ENCODE measurements at places on chromosomes 5 and 9. TPM values are rescaled to one million over a fixed set of nuclear protein-coding genes. Genes with fewer than 3 reads are reported as not detected.

The PKD2L2 gene
- not detected for total RNA-seq

The ADAMTS19 gene
- total RNA-seq, result not detected

The NUDCD2 gene
- 6.5 TPM for total RNA-seq

The CCL28 gene
- 11.7 TPM for total RNA-seq

The PCSK5 gene
- total RNA-seq, result 5.2 TPM

The EGFLAM gene
- 3.9 TPM for total RNA-seq

The BTNL8 gene
- total RNA-seq, result not detected

The ITGA1 gene
- 3.1 TPM for total RNA-seq

The DMRT3 gene
- not detected for total RNA-seq

The BTNL3 gene
- not detected for total RNA-seq

The NFX1 gene
- total RNA-seq, result 42.0 TPM

The PCSK1 gene
- total RNA-seq, result 1.4 TPM

The ACER2 gene
- 12.1 TPM for total RNA-seq

The FBXO4 gene
- total RNA-seq, result 8.7 TPM

The PCDHGB5 gene
- total RNA-seq, result 13.3 TPM

The PLPPR1 gene
- total RNA-seq, result 0.26 TPM

The SLC36A3 gene
- total RNA-seq, result not detected

The FGF1 gene
- total RNA-seq, result 1.5 TPM

The STING1 gene
- 20.3 TPM for total RNA-seq

The ADAMTSL2 gene
- total RNA-seq, result 0.31 TPM

The CCT5 gene
- total RNA-seq, result 154 TPM

The OR1Q1 gene
- total RNA-seq, result not detected

The TLX3 gene
- total RNA-seq, result not detected

All from suprapubic skin (tissue), 4 donors.